ENCODE measurements at places on chromosomes 4 and X. TPM values are rescaled to one million over a fixed set of nuclear protein-coding genes. Genes with fewer than 3 reads are reported as not detected.

Gene LRIT3
- polyA plus RNA-seq: 0.06 TPM

DNA sequence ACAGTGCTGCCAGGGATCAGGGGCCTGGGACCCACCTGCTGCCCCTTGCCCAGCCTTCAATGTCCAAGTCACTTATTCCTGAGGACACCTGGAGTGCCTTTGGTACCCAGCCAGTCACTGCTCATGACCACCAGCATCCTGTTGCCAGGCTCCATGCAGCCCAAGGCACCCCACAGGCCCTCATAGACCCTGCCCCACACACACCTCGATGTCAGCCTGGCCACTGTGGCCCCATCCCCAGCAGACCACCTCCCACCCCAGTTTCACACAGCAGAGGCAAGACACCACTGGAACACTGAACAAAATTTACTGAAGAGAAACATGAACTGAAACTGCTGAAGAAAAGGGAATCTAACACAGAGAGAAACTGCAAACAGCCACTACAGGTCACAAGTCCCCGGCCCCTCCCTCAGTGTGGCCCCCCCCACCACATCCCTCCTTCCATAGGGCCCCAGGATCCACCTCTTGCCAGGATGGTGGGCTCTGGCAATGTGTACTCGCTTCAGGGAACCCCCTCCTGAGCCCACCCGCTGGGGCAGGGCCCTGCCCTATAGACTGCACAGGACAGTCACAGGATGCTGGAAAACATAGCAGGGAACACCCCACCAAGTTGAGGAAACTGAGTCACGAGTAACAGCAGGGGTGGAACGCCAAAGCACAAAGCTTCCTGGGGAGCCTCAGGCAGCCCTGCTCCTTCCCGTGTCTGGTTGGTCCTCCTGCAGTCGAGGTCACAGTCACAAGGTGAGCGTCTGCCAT, 5.2 kb downstream of the PNMA5 start:
- DNase-seq: no peak

Gene FGF16
- polyA plus RNA-seq: 0.42 TPM

Gene LONRF3
- polyA plus RNA-seq: 7.4 TPM

DNA sequence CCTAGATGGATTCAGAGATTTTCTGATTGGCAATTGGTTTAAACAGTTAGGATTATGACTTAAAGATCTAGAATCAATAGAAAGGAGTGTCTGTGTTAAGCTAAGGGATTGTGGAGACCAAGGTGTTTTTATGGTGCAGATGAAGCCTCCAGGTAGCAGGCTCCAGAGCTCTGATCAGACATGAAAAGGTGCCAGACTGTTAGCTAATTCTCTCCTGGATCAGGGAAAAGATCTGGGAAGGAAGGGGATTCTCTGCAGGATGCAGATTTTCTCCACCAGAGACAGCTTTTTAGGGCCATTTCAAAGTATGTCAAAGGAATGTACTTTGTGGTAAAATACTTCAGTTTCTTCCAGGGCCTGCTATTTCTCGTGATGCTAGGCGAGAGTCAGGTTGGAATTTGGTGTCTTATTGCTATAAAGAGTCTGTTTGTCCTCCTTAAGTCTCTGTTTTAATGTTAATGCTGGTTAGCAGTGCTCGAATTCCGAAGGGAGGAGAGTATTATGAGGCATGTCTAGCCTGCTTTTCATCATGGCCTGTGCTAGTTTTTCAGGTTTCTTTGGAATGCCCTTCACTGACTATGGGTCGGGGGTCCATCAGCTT, 12.0 kb upstream of the GPR78 start:
- no peak for DNase-seq

GRCh38 chr4:113884655-113885054, 94.8 kb downstream of the ARSJ start:
- no peak for DNase-seq

Gene UCP1
- polyA plus RNA-seq: not detected

Gene PHF8
- 11.8 TPM for polyA plus RNA-seq

GRCh38 chr4:5962416-5962815, 55.8 kb downstream of the C4orf50 start:
- DNase-seq: no peak

DNA sequence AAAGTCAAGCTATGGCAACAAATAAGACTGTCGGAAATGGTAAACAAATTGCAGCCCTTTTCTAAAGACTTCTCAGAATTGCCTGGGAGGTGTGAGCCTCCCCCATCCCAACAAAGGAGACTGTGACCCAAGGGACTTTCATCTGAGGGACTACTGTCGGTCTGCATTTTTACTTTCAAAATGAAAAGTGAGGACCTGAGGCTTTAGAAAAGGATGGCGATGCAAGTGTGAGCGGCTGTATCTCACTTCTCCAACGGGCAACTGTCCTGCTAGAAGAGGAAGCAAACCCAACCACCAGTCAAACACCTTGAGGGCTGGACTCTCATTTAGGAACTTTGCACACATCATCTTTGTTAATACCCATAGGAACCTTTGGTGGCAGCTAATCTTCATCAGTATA, 62.6 kb upstream of the CLNK start:
- DNase-seq: no peak

Gene RAB40AL
- not detected for polyA plus RNA-seq

- peak; percentile 8 for DNase-seq
These were observed 162.8 kb downstream of the THOC2 start for GRCh38 chrX:123570011-123570590.

Gene CCDC149
- 10.1 TPM for polyA plus RNA-seq

- DNase-seq: no peak
These were observed 707 bp upstream of the OTUD4 start for GRCh38 chr4:145181091-145181501.

Gene HGFAC
- polyA plus RNA-seq: 0.46 TPM

Gene TMEM35A
- 23.2 TPM for polyA plus RNA-seq

- DNase-seq: no peak
These were observed 65.8 kb upstream of the DIPK2B start for GRCh38 chrX:45266456-45266855.

GRCh38 chrX:275967-276580, 5.1 kb upstream of the PLCXD1 start:
- DNase-seq: no peak

Gene GAK
- 76.2 TPM for polyA plus RNA-seq

DNA sequence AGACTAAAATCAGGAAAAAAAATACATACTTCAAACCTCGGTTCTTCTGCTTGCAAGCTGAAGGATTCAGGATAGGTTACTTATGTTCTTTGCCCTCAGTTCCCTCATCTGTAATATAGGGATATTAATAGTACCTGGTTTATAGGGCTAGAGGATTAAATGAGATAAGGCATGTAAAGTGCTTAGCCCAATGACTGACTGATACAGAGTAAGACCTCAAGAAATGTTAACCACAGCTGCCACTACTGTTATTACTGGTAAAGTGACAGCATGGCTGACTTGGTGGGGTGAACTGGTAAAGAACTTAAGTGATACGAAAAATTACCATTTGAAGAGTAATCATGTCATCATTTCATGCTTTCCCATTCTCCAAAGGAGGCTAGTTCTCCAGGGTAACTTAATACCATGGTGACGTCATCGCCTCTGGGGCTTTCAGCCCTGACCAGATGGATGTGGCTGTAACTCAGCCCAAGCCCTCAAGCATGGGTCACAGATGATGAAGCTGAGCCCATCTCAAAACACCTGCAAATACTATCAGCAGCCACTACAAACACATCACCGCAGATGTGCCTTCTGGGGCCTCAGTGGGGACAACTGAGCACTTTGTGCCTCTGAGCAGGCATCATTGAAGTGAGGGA, 44.5 kb upstream of the SCML1 start:
- DNase-seq: no peak

DNA sequence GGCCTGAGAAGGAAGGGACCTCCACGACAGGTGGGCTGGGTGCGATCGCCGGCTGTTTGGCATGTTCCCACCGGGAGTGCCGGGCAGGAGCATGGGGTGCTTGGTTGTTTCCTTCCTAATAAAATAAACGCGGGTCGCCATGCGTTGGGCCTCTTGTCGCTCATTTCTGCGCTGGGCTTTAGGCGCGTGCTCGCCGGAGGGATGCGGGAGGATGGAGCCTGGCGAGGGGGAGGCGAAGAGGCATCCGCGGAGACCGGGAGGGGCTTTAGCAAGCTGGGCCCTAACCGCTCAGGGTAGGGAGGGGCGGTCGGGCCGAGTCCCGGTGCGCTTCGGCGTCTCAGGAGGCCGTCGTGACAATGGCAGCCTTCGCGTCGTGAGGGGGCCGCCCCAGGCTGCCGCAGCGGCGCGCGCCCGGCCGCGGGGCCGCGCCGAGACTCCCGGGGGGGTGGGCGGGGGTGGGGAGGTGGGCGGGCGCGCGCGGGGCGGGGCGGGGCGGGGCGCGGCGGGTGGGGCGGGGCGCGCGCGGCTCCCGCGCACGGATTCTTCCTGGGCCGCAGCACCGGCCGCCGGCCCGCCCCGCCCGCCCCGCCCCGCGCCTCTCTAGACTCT, 476 bp upstream of the GDI1 start:
- DNase-seq: no peak

DNA sequence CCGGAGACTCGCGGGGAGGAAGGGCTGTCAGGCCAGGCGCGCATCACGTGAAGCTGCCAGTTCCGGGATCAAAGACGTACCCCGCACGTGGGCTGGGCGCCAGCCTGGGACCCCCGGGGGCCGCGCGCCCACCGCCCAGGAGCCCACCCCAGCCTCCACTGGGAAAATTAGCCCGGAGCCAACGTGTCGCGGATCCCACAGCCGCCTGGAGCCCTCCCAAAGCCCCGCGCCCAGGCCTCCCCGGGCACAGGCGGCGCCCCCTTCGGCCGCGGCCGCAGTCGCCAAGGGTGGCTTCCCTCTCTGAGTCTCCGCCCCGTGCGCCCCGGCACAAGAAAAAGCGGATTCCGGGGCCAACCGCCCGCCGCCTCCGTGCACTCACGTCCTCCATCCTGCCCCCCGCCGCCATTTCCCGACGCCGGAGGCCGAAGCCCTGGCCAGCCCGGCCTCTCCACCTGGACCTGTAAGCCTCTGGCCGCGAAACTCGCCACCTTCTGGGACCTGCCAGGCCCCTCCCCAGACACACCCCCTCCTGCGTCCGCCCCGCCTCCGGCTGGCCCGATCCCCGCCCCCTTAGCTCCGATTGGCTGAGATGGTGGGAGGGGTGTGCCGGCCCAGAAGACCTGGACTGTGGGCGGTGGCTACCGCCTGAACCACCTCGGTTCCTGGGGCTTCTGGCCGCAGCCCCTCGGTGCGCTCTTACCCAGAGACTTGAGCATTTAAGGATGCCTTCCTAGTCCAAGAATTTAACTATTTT, at the start of gene TMEM192:
TSS of gene TMEM192 (minus strand) at position 493 of the 754 bp plus-strand sequence. CDS start at position 406, 87 bp downstream.
- DNase-seq: peak; percentile 83

DNA sequence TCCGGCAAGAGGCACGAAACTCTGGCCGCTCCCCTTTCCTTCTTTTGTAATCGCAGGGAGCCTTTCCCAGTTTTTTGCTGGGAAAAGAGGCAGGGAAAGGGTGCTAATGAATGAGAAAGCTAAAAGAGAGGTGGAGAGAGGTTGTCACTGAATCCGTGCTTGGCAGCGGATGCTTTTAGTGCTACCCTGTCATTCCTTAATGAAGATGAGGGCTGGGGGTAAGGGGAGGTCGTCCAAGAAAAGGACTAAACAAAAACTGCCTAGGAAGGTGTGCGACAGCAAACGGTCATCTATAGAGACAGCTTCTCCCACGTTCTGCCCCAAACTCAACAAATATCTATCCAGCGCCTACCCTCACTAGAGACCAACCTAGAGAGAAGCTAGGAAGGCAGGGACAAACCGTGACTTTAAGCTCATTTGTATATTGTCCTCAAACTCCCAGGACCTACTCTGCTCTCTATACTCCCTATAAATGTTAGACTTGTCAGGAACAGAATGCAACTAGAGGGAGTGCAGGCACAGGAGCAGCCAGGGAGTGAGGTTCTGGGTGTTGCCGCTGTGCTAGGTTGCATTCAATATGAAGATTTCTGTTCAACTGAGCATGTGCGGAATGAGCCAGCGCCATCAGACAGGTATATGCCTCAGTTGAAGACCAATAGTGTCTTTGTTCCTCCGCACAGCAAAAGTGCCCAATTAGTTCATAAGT, 777 bp upstream of the CASK start:
- DNase-seq: no peak
